Mesenteric fat pad (tissue), 1 donor: ENCODE measurements at places on chromosomes 4 and X. TPM values are rescaled to one million over a fixed set of nuclear protein-coding genes. Genes with fewer than 3 reads are reported as not detected.

The MAP7D2 gene
- 0.29 TPM for total RNA-seq

The RADX gene
- total RNA-seq = 0.42 TPM

The CFI gene
- total RNA-seq = 21.9 TPM

The KLB gene
- 7.4 TPM for total RNA-seq

The ABCE1 gene
- 66.7 TPM for total RNA-seq

The TAF7L gene
- total RNA-seq = 0.26 TPM

The RIBC1 gene
- 0.22 TPM for total RNA-seq

The TKTL2 gene
- total RNA-seq = not detected

The JAKMIP1 gene
- 0.10 TPM for total RNA-seq

The HERC6 gene
- total RNA-seq = 7.7 TPM

The CCNG2 gene
- 28.6 TPM for total RNA-seq

The AFAP1 gene
- total RNA-seq = 33.9 TPM

The EFNB1 gene
- 78.9 TPM for total RNA-seq

The CT45A6 gene
- total RNA-seq = not detected

The SPANXC gene
- not detected for total RNA-seq

The LUZP4 gene
- total RNA-seq = not detected

The DTHD1 gene
- total RNA-seq = 0.39 TPM

The HPSE gene
- 7.4 TPM for total RNA-seq

The ERAS gene
- not detected for total RNA-seq

The SAT1 gene
- total RNA-seq = 859 TPM

The TEX13C gene
- not detected for total RNA-seq

The IL13RA2 gene
- total RNA-seq = not detected

The TNIP3 gene
- 0.16 TPM for total RNA-seq

The LEF1 gene
- total RNA-seq = 3.1 TPM

The FRMD7 gene
- not detected for total RNA-seq

The GALNTL6 gene
- total RNA-seq = 0.16 TPM

The NXT2 gene
- total RNA-seq = 8.1 TPM

The GAGE10 gene
- total RNA-seq = not detected

The DGKK gene
- total RNA-seq = not detected

The KCNE5 gene
- 0.80 TPM for total RNA-seq

The GPC3 gene
- total RNA-seq = 58.6 TPM

The AADAT gene
- total RNA-seq = 2.0 TPM

The DLG3 gene
- 4.6 TPM for total RNA-seq

The TNMD gene
- 39.1 TPM for total RNA-seq
